Urinary bladder (tissue), 4 donors: ENCODE measurements at places on chromosomes 5 and 9. TPM values are rescaled to one million over a fixed set of nuclear protein-coding genes. Genes with fewer than 3 reads are reported as not detected.

DNA sequence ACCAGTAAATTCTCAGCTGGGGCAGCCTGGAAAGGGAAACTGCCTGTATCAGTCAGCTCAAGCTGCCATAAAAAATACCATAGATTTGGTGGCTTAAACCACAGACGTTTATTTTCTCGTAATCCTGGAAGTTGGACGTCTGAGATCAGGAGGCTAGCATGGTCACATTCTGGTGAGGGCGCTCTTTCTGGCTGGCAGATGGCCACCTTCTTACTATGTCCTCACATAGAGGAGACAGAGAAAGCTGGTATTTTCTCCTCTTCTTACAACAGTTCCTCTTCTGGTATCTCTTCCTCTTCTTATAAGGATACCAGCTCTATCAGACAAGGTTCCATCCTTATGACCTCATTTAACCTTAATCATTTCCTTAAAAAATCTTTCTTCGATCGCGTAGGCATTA, 50.5 kb upstream of the RFX3 start:
- DNase-seq = no peak

- no peak for DNase-seq
Measured at GRCh38 chr5:60685700-60686099, 14.3 kb downstream of the DEPDC1B start.

DNA sequence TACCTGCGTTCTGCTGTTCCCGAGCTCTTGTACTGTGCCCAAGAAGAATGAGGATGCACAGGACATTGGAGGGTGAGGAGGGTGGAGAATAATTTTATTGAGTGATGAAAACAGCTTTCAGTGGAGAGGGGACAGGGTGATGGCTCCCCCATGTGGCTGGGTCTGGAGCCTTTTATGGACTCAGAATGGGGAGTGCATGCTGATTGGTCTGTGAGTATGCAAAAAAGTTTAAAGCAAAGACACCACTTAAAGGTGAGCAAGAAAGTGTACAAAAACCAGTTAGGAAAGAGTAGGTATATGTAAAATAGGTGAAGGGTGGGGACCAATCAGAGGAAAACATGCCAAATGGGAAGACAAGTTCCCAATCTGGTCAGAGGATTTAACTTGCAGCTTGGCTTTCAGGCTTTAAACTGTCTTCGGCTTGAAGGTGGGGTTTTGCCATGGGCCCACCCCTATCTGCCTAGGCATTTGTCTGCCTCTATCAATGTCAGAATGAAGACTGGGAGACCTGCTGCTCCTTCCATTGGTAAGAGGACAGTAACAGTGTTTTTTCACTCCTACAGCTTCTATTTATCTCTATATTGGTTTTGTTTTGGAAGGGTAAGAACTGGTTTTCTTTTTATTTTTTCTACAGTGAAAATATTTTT, 118.0 kb upstream of the RAI14 start:
- no peak for DNase-seq

GRCh38 chr9:36163786-36164170, 5.4 kb upstream of the CCIN start:
- no peak for DNase-seq

- no peak for DNase-seq
Measured at GRCh38 chr9:123562844-123563346, 206.9 kb downstream of the CRB2 start.

GRCh38 chr5:27353540-27353939, 315.2 kb upstream of the CDH9 start:
- DNase-seq = no peak

DNA sequence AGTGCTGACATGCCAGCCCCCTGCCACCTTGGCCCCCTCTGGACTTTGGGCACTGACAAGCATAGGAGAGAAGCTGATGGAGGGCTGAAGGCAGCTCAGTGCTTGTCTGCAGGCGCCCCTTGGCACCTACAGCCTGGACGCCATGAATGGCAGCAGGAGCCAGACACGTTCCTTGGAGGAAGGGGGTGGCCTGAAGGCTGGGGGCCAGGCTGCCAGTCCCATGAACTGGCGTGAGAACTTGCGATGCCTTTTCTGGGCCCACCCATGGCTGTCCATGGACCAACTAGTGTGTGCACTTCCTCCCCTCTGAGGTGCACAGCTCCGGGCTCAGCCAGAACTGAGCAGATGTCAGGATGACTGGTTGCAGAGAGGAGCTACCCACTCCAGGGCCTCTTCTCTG, 99.0 kb upstream of the RANBP6 start:
- DNase-seq = no peak

DNA sequence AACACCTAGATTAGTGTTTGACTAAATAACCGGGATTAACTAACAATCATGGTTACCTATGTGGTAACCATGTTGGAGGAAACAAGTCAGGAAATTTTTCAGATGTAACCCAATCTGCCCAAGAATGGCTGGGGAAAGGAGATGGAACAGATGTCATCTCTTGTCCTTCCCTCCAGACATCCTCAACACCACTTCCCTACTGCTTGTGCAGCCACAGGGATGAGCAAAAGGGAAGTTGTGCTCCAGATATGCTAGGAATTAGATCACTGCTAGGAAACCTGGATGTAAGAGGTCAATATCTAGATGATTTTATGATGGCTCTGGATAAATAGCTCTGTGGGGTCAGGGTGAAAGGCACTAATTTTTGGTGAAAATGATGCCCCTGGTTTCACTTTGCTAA, 61.3 kb upstream of the ELL2 start:
- no peak for DNase-seq

GRCh38 chr9:93893899-93894690, 61.1 kb downstream of the BARX1 start:
- DNase-seq = no peak

DNA sequence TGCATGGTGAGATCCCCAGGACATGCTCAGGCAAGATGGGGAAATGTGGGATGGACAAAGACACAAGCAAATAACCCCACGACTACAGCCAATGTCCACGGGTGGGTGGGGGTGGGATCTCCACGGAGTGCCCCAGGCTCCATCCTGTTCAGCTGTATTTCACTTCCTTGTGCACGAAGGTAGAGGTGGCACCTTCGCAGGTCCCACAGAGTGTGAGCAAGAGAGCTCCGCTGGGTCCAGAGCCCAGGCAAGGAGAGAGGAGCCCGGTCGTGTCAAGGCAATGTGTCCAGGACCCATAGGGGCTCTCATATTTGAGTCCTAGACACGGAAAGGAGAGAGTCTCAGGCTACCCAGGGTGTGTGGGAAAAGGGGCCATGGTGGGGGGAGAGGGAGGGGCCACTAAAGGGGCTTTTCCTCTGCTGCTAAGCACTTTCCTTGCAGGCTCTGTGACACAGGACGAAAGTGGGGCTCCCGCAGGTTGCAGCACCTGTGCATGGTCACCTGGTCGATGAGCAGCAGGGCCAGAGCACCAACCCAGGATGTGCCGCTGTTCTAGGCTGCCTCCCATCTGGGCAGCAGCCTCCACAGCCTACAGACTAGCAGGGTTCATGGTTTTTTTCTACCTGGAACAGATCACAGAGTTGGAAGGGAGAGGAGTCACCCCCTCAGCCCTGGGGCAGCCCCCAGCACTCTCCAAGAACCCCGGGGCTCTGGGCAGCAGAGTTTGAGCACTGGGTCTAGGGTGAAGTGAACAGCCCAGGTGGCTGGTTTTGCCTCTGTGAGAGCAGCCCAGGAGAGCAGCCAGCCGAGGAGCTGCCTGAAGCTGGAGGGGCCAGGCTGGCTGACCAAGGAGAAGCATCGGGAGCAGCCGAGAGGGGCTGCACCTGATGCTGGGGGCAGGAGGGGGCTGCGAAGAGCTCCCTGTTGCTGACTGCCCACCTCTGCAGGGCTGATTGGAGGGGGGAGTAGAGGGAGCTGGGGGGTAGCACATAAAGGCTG, 100.7 kb upstream of the MVB12B start:
- no peak for DNase-seq

DNA sequence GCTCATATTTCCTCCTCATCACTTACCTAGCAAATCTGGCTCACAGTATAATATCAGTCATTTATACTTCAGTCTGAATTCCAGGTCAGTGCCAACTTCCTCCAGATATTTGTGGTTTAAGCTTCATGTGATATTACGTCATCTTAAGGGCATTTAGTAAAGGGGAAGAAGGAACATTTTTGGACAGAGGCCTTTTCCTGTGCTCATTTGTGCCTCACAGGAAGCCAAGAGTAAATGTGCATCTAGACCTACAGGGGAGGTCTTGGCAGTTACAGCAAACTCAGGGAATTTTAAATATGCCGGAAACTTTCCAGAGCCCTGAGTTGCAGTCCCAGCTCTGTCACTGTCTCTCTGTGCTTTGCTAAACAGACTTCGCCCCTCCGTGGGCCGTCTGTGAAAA, 12.3 kb upstream of the KCNIP1 start:
- peak; percentile 31 for DNase-seq

- no peak for DNase-seq
Measured at GRCh38 chr5:42586625-42587024, 163.4 kb downstream of the GHR start.

- DNase-seq = no peak
Measured at GRCh38 chr9:68955330-68955729, 58.6 kb downstream of the PRKACG start.

DNA sequence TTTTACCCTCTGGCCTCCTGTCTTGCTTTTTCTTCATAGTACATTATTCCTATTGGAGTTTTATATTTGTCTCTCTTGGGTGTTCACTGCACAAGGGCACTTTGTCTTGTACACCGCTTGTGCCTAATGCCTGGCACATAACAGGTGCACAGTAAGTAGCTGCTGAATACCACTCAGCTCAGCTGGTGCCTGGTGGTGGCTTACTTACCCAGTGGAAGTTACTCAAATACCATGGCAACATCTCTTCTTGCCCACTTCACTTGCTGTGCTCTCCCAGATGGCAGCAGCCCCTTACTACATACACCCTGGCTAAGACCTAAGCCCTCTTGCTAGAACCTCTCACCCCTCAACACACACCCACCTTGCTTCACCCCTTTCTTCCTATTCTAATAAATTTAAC, 11.3 kb upstream of the SKP1 start:
- DNase-seq = no peak

DNA sequence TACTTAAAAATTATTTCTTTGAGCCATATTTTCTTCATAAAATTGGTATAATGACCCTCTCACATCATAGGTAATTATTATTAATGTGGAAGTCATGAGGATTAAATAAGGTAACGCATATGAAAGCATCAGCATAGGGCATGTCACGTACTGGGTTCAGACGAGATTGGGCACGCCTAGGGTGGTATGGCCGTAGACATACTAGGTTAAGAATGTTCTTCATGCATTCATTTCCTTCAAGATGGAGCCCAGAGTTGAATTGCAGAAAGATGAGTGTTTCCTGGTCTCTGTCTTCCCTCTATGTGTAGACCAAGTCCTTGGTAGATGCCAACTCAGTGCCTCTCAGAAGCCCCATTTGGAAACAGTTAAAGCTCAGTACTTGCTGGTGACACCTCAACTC, 174.1 kb upstream of the CLINT1 start:
- no peak for DNase-seq

GRCh38 chr9:128422783-128423150, 2.1 kb downstream of the CERCAM start:
- DNase-seq = no peak

GRCh38 chr5:39102684-39103155, 28.5 kb upstream of the RICTOR start:
- no peak for DNase-seq

DNA sequence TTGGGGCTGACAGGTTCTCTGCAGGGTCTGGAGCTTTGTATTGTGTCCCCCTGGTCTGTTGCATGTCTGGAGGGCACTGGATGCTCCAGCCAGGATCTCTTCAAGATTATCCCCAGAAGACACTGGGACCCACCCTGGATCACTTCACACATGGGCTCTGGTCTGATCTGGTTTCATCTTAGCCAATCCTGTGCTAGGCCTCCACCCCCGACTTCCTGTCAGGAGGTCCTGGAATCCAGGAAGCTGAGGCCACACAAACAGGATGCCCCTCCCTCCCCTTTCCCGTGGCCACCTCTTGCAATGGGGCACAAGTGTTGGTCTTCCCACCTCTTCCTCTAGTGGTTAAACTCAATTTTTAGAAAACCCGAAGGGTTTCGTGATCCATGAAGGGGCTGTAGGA, 242.6 kb upstream of the MVB12B start:
- DNase-seq = no peak

DNA sequence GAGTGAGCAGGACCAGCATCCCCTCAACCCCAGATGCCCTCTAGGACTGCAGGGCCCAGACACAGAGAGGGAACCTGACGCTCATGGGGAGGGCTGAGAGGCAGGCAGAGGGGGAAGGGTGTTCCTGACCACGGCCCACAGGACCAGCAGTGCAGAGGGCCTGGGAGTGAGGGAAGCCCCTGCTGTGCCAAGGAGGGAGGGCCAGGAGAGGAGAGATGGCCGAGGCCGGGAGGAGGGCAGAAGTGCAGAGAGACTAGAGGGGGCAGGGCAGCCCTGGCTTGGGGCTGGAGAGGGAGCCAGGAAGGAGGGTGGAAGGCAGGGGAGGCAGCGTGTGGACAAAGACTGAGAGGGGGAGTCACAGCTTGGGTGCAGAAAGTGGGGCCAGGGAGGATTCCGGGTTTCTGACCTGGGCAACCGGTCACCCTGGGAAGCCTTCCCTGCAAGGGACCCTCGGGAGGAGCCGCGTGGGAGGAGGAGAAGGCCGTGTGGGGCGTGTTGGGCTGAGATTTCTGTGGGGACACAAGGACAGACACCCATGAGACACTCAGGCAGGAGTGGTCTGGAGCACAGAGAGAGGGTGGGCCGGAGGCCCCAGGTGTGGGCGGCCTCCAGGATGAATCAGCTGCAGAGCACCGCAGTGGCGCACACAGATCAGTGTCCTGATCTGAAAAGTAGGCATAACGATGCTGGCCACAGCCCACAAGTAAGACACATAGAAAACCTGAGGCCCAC, 117.5 kb downstream of the ADAMTS2 start:
- DNase-seq = no peak

DNA sequence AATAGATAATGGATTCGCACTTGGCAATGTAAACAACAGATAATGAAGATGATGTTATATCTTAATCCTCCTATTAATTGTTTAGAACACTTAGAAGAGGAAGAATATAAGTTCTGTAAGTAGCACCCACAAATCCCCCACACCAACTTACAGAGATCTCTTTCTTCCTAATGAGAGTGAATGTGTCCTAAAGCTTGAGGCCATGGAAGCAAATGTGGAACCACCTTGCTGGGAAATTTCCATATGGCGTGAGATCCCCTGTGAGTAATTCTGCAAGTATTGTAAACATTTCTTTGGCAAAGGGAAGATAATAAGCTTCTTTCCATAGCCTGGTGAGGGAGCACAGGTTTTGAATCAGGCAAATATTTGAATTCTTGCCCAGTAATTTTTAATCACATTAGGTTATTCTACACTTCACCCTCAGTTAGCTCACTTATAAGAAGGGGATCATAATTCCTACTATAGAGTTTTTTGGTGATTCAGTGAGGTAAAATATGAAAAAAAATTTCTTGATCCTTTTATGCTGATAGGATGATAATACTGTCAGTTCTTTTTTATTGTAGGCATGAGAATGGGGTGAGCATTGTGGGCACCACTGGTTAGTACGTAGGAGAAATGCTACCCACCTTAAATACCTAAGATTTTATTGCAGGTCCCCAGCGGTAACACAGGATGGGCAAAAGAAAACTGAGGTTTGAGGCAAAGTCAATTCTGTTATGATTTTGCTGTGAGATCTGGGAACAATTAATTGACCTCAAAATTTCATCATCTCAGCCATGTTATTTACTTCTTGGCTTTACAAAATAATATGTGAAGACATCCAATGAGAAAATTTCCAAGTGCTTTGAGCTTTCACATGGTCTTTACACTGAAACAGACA, 574.8 kb downstream of the PSAT1 start:
- DNase-seq = no peak

CDH6 gene
- 3.9 TPM for polyA plus RNA-seq

ADAMTS12 gene
- 2.5 TPM for polyA plus RNA-seq

NPDC1 gene
- 120 TPM for polyA plus RNA-seq

PCAT7 gene
- polyA plus RNA-seq = 0.06 TPM

MTREX gene
- 27.5 TPM for polyA plus RNA-seq

PCDHA9 gene
- polyA plus RNA-seq = 0.03 TPM

SPINK5 gene
- polyA plus RNA-seq = 0.56 TPM

IL13 gene
- not detected for polyA plus RNA-seq

HAVCR2 gene
- 3.8 TPM for polyA plus RNA-seq
